ENCODE measurements at places on chromosomes 3 and 15. TPM values are rescaled to one million over a fixed set of nuclear protein-coding genes. Genes with fewer than 3 reads are reported as not detected.

DNA sequence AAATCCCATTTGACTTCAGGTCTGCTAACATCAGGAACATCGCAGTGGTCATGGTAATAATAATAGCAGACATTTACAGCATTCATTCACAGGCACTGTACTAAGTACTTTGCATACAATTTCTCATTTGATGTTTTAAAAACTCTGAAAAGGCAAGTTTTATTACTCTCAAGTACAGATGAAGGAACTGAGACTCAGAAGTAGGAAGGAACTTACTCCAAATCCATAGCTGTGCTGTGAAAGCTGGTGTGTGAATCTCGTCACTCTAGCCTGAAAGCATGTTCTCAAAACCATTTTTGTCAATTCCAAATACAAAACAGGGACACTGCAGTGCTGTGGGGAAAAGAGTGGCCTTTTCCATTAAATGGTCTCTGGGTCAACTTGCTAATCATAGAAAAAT, 179.9 kb downstream of the FAM43A start:
- DNase-seq, result no peak

ISLR gene
- total RNA-seq, result 24.0 TPM

DNA sequence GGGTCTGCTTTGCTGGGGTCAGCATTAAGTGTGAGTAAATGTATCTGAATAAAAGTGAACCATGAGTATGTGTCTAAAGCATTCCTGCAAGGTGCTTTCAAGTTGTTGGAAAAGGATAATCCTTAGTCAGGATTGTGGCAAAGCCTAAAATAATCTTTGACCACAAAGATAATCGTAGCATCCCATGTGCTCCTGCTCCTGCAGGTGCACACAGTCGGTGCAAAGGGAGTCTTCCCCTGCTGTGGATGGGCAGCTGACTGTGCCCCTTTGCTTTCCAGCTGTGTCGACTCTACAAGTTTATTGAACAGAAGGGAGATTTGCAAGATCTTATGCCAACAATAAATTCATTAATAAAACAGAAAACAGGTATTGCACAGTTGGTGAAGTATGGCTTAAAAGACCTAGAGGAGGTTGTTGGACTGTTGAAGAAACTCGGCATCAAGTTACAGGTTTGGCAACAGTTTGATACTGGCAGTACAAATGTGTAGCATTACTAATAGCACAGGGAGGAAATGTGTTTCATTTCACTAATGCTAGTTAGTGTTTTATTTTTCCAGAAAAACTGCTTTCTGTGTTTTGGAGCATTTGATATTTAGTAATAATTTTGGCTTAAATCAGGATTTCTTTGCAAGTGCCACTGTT, 22.6 kb downstream of the SRP14 start:
- DNase-seq, result no peak

DNA sequence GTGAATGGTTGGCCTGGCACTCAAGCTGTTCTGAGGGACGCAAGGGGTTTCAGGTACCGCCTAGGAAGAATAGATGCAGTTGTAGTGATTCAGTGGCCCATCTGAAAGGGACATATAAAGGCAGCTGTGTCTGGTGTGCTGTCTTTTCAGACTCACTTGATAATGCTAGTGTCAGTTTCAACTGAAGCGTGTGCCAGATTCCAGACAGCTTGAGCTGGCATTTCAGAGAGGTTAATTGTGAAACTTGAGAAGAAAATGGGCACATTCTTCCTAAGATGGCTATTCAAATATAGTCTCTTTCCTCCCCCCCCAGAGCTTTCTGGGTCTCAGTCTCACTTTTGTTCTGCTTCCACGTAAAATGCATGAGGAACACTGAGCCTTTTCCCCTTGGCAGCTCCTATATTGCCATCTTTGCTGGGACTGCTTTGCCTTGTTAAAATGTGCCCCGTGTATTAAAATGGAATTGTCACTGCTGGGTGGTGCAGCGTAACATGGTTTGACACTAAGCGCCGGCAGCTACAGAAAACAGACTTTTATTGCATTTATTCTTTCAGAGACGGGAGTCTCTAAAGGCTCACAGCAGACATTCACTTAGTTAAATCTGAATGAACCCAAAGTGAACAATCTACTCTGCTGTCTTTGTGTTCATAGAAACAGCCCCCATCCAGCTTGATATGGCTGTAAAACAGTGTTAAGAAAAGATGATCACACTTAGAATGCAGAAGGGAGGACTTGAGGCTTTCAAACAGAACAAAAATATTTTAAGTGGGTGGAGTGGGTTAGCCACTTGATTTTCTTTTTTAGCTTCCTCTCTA, 478.7 kb downstream of the RBMS3 start:
- DNase-seq, result no peak

CLDN1 gene
- 5.2 TPM for total RNA-seq

DNA sequence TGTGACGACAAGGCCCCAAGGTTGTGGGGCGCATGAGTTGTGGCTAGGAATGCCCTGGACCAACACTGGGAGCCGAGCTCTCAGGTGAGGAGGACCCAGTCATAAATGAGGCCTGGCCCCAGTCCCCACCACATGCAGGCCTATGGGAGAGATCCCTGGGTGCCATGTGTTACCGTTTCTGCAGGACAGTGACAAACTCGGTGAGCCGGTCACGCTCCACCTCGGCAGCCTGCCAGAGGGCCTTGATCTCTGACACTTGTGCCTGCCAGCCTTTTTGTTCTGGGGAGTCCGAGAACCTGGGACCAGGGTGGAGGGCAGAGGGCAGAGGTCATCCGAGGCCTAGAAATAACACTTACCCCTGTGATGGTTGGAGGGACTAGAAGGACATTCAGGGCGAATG, 27.7 kb upstream of the HHATL start:
- DNase-seq, result no peak

CDC25A gene
- 0.83 TPM for total RNA-seq

TWF2 gene
- total RNA-seq, result 62.2 TPM

DNA sequence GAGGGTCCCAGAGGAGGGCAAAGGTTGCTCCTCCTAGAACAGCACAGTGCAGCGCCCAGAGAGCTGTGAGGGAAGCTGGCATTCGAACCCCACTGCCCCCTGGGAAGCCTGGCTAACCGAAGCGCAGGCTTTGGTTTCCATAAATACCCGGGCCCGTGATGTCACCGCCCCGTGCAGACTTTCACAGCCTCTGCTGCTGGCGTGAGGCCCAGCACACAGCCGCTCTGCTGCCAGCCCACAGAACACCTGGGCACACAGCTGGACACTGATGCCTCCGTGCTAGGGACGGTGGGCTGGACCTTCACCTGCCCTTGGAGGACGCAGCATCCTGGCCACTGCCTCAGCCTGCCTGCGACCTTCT, 1.0 kb downstream of the IQSEC1 start:
- DNase-seq, result no peak

GRCh38 chr3:156707588-156707987, 33.2 kb downstream of the TIPARP start:
- DNase-seq, result no peak

IL17RC gene
- total RNA-seq, result 27.2 TPM

C2CD4A gene
- total RNA-seq, result 0.18 TPM

IMPG2 gene
- total RNA-seq, result 0.21 TPM

DNA sequence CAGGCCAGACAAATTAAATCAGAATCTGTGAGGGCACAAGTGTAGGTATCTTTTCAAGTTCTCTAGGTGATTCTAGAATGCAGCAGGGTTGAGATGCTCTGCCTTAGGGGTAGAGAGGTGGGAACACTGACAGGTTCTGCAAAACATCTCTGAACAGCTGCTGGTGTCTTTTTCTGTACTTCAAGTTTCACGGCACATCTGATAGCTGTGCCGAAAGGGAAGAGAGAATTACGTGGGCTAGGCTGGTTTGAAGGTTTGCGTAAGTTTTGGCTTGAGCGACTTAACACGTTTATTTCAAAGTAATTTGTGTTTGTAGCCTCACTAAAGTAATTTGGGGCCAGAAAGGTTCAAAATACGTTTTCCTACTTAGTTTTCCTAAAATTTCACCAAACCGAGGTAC, 22.5 kb downstream of the PXK start:
- no peak for DNase-seq

- no peak for DNase-seq
Measured at GRCh38 chr3:76361010-76361409, 575.7 kb upstream of the ZNF717 start.

NUDT16 gene
- total RNA-seq, result 38.7 TPM

CIB2 gene
- total RNA-seq, result 2.2 TPM

GRCh38 chr3:138230525-138230924, 43.4 kb downstream of the ARMC8 start:
- no peak for DNase-seq

DNA sequence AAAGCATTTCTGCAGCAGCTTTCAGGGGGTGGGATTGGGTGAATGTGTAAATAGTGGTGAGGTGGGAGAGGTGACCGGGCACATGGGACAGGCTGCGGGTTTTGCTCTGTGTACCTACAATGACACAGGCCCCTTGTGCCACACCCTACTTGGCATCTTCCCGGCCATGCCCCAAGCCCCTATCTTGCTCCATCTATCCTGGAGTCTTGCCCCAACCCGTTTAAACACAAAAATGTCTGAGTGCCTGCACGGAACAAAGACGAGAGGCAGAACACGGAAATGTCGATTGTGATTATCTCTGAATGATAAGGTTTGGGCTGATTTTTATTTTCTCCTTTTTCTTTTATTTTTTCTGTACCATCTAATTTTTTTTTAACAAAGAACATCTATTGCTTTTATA, 46.0 kb upstream of the SLC6A1 start:
- peak; percentile 40 for DNase-seq

MITF gene
- total RNA-seq, result 45.1 TPM

DNA sequence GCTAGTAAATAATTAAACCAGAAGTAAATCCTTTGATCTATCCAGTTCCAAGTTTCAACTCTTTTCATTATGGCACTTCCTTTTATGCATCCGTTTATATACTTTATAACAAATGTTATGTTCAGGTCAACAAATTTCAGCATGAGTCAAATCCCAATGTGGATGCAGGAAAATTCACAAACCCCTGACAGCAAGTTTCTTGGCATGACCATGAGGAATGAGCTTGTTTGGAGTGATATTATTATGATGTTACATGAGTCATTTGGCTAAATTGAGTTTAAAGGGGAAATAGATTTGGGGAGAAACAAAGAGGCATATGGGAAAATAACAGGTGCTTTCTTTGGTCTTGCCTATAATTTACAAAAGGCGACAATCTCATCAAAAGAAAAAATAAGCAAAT, 32.1 kb upstream of the KCNMB2 start:
- DNase-seq, result no peak

OXTR gene
- total RNA-seq, result 0.50 TPM

- DNase-seq, result no peak
Measured at GRCh38 chr3:155727836-155728235, 17.0 kb downstream of the PLCH1 start.

DNA sequence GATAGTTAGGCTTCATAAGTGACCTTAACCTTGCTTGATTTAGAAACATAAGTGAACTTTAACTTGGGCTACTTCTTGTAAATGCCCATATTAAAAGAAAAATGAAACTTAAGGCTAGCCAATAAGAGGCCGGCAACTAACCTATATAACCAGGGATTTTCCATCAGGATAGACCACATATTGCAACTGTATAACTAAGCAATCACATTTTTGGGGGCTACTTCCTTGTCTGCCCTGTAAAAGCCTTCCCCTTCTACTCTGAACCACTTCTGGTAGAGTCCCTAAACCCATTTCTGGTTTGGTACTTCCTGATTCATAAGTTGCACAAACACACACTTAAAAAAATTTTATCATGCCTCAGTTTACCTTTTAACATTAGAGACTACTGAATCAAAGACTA, 150.9 kb upstream of the UBE2E2 start:
- DNase-seq, result no peak

GRCh38 chr15:51735228-51736010, 2.0 kb downstream of the LYSMD2 start:
- no peak for DNase-seq

DNA sequence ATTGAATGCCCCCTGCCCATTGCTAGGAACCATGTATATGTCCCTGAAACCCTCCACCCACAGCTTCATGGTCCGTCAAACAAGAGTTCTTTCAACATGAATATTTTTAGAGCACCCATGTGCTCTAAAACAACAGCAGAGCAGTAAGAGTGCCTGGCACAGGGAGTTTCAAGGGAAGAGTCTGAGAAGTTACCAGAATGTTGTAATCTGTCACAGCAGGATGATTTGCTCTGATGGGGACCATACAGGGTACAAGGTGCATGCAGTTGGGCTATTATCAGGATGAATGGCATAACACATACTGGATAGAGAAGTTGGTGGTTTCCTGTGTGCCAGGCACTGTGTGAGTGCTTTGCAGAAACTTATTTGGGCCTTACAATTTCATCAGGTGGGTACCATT, 27.8 kb upstream of the FLNB start:
- DNase-seq, result no peak

GRCh38 chr3:158732856-158733200, 571 bp upstream of the RARRES1 start:
- no peak for DNase-seq

CCRL2 gene
- total RNA-seq, result 23.5 TPM

- DNase-seq, result no peak
Measured at GRCh38 chr3:139095803-139096466, 51.2 kb upstream of the PRR23C start.

DNA sequence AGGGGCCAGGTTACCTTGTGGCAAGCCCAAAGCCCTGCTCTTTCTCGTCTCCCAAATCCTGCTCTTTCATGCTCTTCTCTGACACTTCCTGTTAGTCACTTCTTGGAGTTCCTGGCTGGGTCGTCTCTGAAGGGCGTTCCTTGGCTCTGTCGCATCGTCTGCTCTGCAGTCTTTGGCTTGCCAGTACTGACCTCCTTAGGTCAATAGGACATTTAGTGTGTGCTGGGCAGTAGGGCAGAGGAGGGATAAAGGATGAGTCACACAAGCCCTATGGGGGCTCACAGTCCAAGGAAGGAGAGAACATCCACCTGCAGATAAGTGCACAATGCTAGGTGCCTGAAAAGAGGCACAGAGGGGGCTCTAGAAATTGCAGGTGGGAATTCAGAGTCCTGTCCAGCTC, 87.5 kb downstream of the FAM43A start:
- no peak for DNase-seq

MRPS11 gene
- total RNA-seq, result 32.7 TPM

DNA sequence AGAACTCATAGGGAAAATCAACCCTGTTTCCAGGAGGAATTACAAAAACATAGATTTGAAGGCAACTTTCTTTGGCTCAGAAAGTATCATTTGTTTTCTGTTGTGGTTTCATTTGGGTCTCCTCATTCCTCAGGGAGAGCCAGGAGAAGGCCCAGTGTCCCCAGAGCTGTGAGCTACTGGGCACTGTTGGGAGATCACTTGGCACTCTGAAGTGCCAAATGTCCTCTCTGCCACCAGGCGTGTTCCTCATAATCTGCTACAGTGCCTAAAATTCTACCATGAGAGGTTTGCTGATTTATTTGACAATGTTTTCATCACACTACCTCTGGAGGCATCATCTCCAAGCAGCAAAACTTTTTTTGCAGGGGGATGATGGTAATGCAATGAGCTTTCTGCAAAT, 17.4 kb upstream of the TNFAIP8L3 start:
- DNase-seq, result no peak

OSTN gene
- not detected for total RNA-seq
